ENCODE measurements at places on chromosomes 11 and 22.

DNA sequence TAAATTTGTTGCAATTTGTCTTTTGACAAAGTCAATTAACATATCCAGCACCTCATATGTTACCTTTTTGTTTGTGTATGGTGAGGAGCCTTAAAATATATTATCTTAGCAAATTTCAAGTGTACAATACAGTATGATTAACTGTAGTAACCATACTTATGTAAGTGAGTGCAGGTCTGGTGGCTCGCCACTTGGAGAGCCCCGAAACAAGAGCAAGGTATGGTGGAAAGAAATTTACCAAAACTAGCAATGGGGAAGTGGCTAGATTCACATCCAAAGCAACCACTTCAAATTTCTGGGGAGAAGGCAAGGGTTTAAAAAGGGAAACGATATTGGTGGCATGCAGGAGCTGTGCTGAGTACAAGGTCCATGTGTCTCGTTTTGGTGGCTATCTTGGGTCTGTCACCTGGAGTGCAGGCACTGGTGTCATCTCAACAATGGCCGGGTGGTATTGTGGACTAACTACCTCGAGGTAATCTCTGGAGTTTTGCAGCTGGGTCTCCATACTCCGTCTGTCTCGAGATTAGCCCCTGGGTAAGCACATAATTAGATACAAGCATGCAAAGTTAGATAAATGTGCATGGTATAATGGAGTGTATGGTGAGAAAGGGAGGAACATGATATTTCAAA lies 8.2 kb upstream of the FNBP4 start:
- DNase-seq, result no peak

DNA sequence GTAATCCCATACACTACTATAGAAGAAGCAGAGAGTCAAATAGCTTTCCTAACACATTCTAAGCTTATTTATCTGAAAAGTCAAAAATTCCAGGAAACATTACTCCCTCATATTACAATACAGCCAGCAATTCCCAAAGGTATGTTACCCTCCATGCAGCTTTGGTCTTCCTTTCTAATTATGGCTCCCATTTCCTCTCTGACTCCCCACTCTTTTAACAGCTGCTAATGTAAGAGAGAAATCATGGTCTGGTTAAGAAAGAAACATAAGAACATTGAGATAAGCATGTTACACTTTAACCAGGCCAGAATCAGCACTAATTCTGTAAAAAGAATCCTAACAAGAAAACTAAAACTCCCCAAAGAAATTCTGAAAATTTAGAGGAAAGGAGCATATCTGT lies 6.8 kb downstream of the PPP2R1B start:
- DNase-seq, result no peak

DNA sequence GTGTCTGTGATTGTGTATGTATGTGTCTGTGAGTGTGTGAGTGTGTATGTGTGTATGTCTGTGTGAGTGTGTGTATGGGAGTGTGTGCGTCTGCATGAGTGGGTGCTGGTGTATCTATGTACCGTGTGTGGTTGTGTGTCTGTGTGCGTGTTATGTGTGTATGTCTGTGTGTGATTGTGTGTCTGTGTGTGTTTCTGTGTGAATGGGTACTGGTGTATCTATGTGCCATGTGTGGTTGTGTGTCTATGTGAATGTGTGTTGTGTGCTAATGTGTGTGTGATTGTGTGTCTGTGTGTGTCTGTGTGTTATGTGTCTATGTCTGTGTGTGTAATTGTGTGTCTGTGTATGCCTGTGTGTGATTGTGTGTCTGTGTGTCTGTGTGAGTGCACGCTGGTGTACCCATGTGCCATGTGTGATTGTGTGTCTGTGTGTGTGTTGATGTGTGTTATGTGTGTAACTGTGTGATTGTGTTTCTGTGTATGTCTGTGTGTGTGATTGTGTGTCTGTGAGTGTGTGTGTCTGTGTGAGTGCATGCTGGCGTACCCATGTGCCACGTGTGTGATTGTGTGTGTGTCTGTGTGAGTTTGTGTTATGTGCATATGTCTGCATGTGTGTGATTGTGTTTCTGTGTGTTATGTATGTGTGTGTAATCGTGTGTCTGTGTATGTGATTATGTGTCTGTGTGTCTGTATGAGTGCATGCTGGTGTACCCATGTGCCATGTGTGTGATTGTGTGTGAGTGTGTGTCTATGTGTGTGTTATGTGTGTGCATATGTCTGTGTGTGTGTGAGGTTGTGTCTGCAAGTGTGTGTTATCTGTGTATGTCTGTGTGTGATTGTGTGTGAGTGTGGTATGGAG lies 6.8 kb upstream of the CACNA1I start:
- no peak for DNase-seq

GRCh38 chr11:107713009-107713408 lies 1.2 kb upstream of the SLN start:
- DNase-seq, result peak; percentile 68

- DNase-seq, result no peak
Observed at GRCh38 chr11:119755356-119756071, 26.5 kb upstream of the NECTIN1 start.

DNA sequence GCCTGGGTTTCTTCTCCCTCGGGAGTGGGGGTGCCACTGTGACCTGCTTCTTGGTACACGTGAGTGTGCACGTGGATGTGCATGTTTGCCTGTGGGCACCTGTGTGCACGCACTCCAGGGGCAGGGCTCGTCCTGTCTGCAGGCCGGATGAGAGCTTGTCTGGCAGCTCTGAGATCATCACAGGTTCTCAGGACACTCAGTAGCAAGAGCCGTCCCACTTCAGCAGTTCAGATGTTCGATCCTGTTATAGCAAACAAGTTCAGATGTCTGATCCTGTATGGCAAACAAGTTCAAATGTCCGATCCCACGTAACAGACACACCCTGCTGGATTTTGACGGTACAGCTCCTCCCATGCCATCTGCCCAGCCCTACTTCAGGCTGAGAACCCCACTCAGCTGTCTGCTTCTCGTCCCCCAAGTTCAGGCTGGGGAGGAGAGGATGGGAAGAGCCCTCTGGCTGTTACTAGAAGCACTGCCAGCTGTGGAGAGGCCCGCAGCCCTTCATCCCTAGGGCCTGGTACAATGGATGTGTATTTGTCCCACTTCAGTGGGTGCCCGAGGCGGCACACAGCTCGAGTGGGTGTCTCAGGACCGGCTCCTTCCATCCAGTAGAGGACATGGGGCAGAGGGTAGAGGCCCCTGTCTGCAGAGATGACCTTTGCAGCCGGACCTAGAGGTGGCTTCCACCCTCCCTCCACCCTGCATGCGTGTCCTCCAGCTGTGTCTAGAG lies 1126.9 kb downstream of the BRD1 start:
- no peak for DNase-seq

GRCh38 chr11:75237050-75237449 lies 3.5 kb upstream of the TPBGL start:
- DNase-seq, result no peak

GRCh38 chr11:7546324-7546791 lies 32.6 kb downstream of the PPFIBP2 start:
- no peak for DNase-seq

- no peak for DNase-seq
Observed at GRCh38 chr11:78100676-78101472, 21.2 kb upstream of the NDUFC2 start.

DNA sequence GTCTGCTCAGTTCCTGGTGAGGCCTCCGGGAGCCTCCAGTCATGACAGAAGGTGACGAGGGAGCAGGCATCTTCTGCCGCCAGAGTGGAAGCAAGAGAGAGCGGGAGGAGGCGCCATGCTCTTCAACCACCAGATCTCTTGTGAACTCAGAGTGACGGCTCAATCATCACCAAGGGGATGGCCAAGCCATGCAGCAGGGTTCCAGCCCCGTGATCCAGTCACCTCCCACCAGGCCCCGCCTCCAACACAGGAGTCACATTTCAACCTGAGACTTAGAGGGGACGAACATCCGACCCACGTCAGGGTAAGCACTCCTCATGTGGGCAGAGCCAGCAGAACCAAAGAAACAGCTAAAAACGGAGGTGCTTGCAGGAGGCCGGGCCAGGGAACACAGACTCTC lies 1470.5 kb downstream of the BRD1 start:
- no peak for DNase-seq

GRCh38 chr22:49307870-49308269 lies 519.8 kb downstream of the BRD1 start:
- no peak for DNase-seq

DNA sequence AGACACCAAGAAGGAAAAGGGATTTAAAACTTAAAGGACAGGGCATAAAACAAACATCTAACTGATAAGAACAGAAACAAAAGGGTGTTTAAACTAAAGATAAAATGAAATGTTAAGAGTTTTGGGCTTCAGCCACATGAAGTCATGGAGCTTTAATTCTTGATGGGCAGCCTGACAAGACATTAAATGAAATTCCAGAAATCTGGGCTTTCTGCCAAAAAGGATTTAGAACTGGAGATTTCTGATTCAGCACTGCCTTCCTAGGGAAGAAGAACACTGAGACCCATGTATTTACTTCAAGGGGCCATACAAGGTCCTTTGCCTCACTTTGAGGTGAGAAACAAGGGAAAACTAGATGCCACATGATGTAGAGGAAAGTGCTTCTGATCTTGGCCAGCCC lies 355.9 kb upstream of the RAG2 start:
- DNase-seq, result no peak

DNA sequence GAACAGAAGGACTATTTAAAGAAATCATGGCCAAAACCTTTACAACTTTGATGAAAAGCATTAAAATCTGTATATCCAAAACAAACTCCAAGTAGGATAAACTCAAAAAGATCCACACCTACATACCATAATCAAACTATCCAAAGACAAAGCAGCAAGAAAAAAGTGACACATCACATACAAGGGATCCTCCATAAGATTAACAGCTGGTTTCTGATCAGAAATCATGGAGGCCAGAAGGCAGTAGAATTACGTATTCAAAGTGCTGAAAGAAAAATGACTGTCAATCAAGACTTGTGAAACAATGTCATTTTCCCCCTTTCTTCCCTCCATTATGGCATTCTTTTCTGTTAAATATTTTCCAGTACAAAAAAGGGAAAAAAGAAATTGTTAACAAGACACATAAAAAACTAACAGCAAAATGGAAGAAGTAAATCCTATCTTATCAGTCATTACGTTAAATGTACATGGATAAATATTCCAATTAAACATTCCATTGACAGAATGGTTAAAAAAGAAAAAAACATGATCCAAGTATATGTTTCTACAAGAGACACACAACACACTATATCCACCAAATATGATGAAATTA lies 34.2 kb upstream of the ARHGAP32 start:
- no peak for DNase-seq

- DNase-seq, result no peak
Observed at GRCh38 chr22:49093192-49093880, 734.3 kb downstream of the BRD1 start.

- DNase-seq, result no peak
Observed at GRCh38 chr11:2797121-2797711, 88.4 kb downstream of the CDKN1C start.

DNA sequence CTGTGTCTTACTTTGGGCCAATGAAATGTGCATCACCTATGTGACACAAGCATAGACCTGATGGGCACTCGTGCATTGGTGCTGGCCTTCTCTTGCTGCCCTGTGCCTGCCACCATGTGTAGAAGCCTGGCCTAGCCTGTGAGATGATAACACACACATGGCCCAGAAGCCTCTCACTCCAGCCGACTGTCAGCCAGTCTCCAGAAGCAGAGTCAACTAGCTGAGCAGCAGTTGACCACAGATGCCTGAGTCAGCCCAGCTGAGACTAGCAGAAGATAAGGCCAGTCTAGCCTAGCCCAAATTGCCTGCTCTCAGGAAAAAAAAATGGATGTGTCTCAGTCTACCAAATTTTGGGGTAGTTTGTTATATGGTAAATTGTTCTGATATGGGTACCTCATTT lies 46.2 kb downstream of the CSNK2A3 start:
- no peak for DNase-seq

DNA sequence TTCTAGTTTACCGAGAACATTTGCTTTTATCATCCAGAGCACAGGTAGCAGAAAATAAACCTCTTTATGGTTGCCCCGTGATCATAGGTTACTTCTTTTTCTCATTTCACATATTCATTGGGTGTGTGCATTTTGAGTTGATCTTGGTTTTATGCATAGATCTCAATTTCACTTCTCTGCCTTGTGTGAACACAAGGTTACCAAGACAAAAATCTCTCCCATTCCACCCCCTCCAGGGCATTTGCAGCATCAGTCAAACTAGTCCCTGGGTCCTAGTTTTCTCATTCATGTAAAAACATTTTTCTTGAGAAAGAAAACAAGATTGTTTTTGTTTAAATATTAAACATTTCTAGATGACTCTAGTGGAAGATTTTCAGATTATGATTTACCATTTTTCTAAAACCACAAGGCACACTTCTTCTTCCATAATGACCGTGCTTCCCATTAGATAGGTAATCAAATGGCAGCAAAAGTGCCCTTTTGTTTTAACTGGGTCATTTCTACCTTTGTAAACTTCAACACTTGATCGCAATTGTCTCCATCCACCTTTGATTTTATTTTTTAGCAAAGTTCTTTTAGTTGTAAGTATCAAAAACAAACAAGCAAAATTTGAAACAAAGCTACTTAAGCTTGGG lies 526.6 kb upstream of the CADM1 start:
- no peak for DNase-seq
